ENCODE measurements at places on chromosomes 3 and 15. TPM values are rescaled to one million over a fixed set of nuclear protein-coding genes. Genes with fewer than 3 reads are reported as not detected.
A peak's percentile ranks its signal among the peaks of the same experiment; 100 is the strongest.

Gene MYLK
- total RNA-seq: 30.7 TPM

Gene HRG
- total RNA-seq: not detected

Gene GOLGA6A
- total RNA-seq: 0.21 TPM

Gene RAD54L2
- total RNA-seq: 28.3 TPM

Gene FEM1B
- total RNA-seq: 71.5 TPM

Gene TEX9
- total RNA-seq: 2.4 TPM

Gene ZKSCAN7
- total RNA-seq: 7.4 TPM

Gene WHAMM
- total RNA-seq: 8.9 TPM

Gene NRG4
- not detected for total RNA-seq

Gene CMSS1
- 38.5 TPM for total RNA-seq

Gene PRTG
- total RNA-seq: 2.2 TPM

Gene RAD51
- total RNA-seq: 8.6 TPM

DNA sequence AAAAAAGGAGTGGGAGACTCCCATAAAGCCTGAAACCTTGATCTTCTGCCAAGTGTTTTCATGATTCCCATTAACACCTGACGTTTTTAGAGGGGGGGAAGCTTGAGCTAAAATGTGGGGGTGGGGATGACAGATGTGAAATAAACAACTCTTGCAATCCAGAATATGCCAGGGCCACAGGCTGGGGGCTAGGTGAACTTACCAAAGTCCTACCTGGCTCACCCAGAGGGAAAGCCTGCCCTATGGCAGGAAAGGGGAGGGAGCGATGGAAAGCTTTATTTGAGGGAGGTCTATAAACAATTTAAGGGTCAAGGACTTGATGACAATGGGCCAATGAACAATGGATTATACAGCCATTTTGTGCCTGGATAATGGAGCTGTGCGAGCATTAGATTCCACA is 108.3 kb downstream of the LRIG1 start:
- H3K27ac ChIP-seq: peak overlapping the region; percentile 91
- H3K4me3 ChIP-seq: peak overlapping the region; percentile 49
- H3K4me1 ChIP-seq: peaks cover 51% of the 10 kb centered on the region
- no peak for DNase-seq
- peaks cover 50% of the 10 kb centered on the region for H3K36me3 ChIP-seq

DNA sequence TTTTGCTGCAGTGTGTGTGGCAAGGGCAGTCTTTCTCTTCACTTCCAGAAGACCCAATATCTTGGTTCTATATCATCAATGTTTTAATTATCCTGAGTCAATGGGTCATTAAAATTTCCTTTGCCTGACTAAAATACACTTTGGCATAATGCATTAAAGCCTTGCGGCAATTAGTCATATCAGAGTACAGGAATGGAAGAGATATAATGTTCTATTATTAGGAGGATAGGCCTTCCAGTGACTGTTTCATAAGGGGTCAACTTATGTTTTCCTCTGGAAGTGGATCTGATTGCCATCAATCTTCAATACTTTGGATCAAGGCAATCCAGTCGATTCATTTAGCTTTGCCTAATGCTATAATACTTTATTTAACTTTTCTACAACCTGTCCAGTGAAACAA is 9.4 kb upstream of the SECISBP2L start:
- H3K36me3 ChIP-seq: no peaks in the 10 kb centered on the region
- no peak for DNase-seq
- no peaks in the 10 kb centered on the region for H3K27me3 ChIP-seq
- H3K4me3 ChIP-seq: no peak overlapping the region

GRCh38 chr3:22156868-22157267 is 405.9 kb upstream of the ZNF385D start:
- no peak for DNase-seq
- no peak overlapping the region for H3K4me3 ChIP-seq
- no peaks in the 10 kb centered on the region for H3K36me3 ChIP-seq
- peaks cover 7% of the 10 kb centered on the region for H3K27me3 ChIP-seq
- H3K4me1 ChIP-seq: no peaks in the 10 kb centered on the region
- H3K27ac ChIP-seq: no peak overlapping the region

DNA sequence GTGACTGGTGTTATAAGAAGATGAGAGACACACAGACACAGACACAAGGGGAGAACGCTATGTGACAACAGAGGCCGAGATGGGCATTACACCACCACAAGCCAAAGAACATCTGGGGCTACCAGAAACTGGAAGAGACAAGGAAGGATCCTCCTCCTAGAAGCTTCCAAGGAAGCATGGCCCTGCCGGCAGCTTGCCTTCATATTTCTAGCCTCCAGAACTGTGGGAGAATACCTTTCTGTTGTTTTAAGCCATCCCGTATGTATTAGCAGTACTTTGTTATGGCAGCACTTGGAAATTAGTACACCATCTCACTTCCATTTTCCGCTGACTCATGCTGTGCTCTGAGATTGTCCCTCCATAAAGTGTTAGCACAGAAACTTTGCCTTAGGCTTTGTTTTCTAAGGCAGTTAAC is 38.7 kb upstream of the CA12 start:
- no peak overlapping the region for H3K4me3 ChIP-seq
- no peaks in the 10 kb centered on the region for H3K27me3 ChIP-seq
- H3K36me3 ChIP-seq: peaks cover 4% of the 10 kb centered on the region

DNA sequence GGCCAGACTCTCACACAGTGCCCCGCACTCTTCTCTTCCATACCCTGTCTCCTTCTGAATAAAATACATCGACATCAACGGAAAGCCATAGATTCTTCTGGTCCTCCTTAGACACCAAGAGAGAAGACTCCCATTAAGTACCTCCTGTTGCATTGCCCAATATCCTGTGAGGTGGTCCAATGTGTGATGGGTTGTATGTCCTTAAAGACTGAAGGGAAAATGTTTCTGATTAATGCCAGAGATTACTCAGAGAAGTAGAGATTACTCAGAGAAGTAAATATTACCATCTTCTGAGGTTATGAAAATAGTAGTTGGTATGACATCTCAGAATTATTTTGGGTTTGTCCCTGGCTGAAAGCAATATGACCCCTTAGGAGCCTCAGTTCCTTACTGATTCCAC is 60.8 kb upstream of the GALNT15 start:
- H3K27me3 ChIP-seq: no peaks in the 10 kb centered on the region
- H3K4me3 ChIP-seq: no peak overlapping the region
- H3K27ac ChIP-seq: no peak overlapping the region
- no peak for DNase-seq
- H3K36me3 ChIP-seq: no peaks in the 10 kb centered on the region

GRCh38 chr3:181881749-181882148 is 170.0 kb downstream of the SOX2 start:
- no peak overlapping the region for H3K4me3 ChIP-seq
- H3K27me3 ChIP-seq: no peaks in the 10 kb centered on the region
- no peak for DNase-seq
- H3K36me3 ChIP-seq: no peaks in the 10 kb centered on the region
- no peak overlapping the region for H3K27ac ChIP-seq

DNA sequence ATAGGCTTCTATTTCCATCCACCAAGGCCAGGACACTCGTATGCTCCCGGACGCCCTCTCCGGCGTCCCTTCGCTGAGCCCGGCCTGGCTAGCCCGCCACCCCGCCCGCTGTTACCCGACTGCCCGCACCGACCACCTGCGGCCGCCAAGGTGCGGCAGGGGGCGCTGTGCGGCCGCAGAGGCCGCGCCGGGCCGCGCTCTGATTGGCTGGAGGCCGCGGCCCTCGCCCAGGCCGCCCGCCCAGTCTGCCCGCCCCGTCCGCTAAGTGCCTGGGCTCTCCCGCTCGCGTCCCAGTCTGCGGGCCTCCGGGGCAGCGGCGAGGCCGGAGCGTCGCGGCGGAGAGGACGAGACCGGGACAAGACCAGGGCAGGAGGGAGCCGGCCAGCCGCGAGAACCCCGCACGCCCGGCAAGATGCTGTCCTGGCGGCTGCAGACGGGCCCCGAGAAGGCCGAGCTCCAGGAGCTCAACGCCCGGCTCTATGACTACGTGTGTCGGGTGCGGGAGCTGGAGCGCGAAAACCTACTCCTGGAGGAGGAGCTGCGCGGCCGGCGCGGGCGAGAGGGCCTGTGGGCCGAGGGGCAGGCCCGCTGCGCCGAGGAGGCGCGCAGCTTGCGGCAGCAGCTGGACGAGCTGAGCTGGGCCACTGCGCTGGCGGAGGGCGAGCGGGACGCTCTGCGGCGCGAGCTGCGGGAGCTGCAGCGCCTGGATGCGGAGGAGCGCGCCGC is at the start of gene SYNM:
Gene SYNM (plus strand): TSS at position 293 of the 726 bp plus-strand sequence. CDS start 120 bp downstream, at position 413.
- no peaks in the 10 kb centered on the region for H3K36me3 ChIP-seq
- DNase-seq: peak; percentile 91
- peaks cover 16% of the 10 kb centered on the region for H3K4me1 ChIP-seq
- H3K27me3 ChIP-seq: peaks cover 10% of the 10 kb centered on the region

- peaks cover 9% of the 10 kb centered on the region for H3K27me3 ChIP-seq
- no peaks in the 10 kb centered on the region for H3K4me1 ChIP-seq
- no peak for DNase-seq
These were observed 80.3 kb downstream of the PEX5L start for GRCh38 chr3:179956416-179956830.

DNA sequence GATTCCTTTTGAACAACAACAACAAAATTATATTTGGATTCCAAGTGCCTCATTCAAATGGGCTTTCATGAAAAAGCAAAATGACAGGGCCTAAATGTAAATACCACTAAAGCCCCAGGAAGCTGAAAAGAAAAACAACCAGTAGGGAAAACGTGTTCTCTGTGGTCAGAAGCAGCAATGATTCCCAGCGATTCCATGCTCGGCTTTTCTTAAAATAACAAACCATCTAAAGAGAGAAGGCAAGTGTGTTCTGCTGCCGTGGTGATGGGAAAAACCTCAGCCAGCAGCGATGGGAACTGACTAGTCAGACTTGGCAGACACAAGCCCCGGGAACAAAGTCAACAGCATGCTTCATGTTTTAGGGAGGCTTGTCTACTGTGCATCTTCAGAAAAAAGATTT is 153.6 kb downstream of the TNIK start:
- peak; percentile 88 for DNase-seq
- H3K4me3 ChIP-seq: peak overlapping the region; percentile 40
- H3K27me3 ChIP-seq: no peaks in the 10 kb centered on the region
- H3K36me3 ChIP-seq: peaks cover 3% of the 10 kb centered on the region

DNA sequence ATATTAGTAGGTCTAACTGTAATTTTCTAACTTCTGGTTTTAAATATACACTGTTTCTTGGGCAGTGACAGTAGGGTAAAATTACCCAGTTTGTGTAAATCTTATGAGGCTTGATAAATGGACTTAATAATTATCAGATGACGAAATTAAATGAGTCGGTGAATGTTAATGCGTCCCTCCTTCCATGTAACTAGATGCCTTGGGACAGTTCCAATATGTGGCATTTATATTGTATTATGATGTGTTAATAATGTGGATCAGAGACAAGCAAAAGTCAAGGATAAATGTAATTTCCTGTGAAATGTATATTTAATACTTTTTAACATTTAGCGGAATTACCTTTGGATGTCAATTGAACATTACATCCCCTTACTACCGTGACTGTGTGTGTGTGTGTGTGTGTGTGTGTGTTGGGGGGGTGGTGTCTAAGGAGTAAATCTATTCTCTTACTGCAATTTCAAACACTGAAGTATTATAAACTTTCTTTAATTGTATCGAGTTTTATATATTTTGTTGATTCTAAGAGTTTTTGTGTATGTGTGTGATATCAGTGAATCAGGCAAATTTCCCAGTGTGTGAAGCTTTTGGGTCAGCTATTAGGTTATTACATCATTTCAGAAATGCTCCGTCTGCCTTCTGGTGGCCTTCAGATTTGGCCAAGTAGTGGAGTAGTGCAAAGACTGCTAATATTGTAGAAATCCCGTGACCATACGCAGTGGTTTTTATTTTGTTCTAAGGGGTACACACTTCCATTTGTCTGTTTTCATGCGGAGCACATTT is 50.1 kb downstream of the CNTN4 start:
- H3K27me3 ChIP-seq: no peaks in the 10 kb centered on the region
- H3K36me3 ChIP-seq: no peaks in the 10 kb centered on the region
- H3K4me1 ChIP-seq: no peaks in the 10 kb centered on the region
- H3K4me3 ChIP-seq: no peak overlapping the region
- no peak overlapping the region for H3K27ac ChIP-seq

- DNase-seq: no peak
- H3K36me3 ChIP-seq: no peaks in the 10 kb centered on the region
- H3K4me1 ChIP-seq: peaks cover 5% of the 10 kb centered on the region
- H3K27me3 ChIP-seq: peaks cover 28% of the 10 kb centered on the region
- no peak overlapping the region for H3K27ac ChIP-seq
These were observed 46.2 kb downstream of the TRIM69 start for GRCh38 chr15:44782516-44782915.

- peaks cover 36% of the 10 kb centered on the region for H3K4me1 ChIP-seq
- peaks cover 22% of the 10 kb centered on the region for H3K36me3 ChIP-seq
- no peaks in the 10 kb centered on the region for H3K27me3 ChIP-seq
- no peak for DNase-seq
These were observed 3.0 kb downstream of the MFGE8 start for GRCh38 chr15:88909956-88910831.

- H3K4me1 ChIP-seq: peaks cover 32% of the 10 kb centered on the region
- H3K27me3 ChIP-seq: no peaks in the 10 kb centered on the region
These were observed 328.5 kb upstream of the GOLIM4 start for GRCh38 chr3:168424059-168424734.

DNA sequence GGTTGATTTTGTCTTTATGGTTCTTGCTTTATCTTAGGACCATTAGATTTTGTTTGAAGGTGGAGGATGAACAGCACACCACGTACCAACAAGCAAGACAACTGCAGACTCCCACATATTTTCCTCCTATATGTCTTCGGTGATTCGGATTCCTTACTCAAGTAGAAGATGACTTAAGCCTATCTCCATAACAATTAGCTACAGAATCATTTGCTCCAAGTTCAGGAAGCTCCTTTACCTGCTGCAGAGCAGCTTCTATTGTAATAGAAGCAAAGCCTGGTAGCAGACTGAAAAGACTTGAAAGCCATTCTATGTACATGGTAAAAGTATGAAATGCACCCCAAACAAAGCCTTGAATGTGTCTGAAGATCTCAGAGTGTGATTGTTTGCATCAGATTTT is 229.0 kb downstream of the SOX2 start:
- no peak for DNase-seq
- H3K4me1 ChIP-seq: no peaks in the 10 kb centered on the region
- no peak overlapping the region for H3K27ac ChIP-seq
- no peak overlapping the region for H3K4me3 ChIP-seq
- peaks cover 15% of the 10 kb centered on the region for H3K27me3 ChIP-seq

GRCh38 chr3:149623824-149624223 is 34.0 kb downstream of the WWTR1 start:
- H3K27me3 ChIP-seq: no peaks in the 10 kb centered on the region
- no peak overlapping the region for H3K27ac ChIP-seq
- H3K36me3 ChIP-seq: peaks cover 2% of the 10 kb centered on the region
- H3K4me3 ChIP-seq: no peak overlapping the region
- H3K4me1 ChIP-seq: peaks cover 71% of the 10 kb centered on the region

Measured in osteocyte (in vitro differentiated cells).